Cerebellar nuclear complex (tissue), 1 donor: ENCODE measurements at places on chromosomes 4 and X.

- no peak for DNase-seq
Measured at GRCh38 chr4:8326206-8326605, 56.7 kb downstream of the HTRA3 start.

DNA sequence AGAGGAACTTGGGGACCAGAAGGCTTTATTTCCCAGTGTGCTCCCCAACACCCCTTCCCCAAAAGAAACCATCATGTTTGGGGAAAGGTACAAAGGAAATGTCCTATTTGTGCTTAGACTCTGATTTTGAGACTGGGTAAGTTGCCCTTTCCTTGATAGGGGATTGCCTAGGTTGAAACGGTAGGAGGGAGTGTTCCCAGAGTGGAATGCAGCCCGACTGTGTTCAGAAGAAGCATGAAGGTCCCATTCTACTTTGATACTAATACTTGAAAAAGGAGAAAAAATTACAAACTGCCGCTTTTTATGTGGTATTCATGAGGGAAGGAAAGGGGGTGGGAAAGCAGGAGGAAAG, 32.4 kb upstream of the TMEM131L start:
- no peak for DNase-seq

DNA sequence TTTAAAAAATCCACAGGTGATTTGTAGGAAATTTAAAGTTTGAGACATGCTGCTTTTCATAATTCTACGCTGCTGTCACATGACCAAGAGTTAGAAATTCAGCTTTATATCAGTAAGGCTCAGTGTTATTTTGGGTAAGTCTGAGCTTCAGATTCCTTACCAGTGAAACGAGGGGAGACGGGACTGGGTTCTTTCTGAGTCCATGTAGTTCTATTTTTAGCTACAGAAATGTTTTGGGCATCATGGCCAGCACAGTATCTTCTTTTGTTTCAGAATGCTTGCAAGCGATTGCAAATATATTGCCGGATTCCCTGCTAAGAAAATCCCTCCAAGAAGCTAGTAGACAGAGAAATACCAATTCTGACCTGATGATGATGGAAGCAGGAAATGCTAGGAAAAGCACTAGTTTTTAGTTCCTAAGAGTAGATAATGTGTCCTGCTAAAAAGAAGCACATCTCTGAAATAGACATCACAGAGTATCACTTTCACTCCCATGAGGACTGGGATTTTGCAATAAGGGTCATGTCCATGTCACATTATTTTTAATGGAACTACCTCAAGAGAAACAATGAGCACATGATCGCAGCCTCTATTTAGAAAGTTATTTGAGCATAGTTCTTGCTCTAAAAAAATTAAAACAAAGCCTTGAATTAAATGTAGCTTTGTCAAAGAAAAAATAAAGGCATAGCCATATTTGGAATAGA, 10.9 kb downstream of the ATP1B4 start:
- DNase-seq, result no peak

- no peak for DNase-seq
Measured at GRCh38 chr4:90184560-90184959, 57.4 kb downstream of the CCSER1 start.

GRCh38 chr4:128387600-128388351, 100.2 kb upstream of the PGRMC2 start:
- DNase-seq, result no peak

- DNase-seq, result no peak
Measured at GRCh38 chr4:962231-963208, 10.8 kb downstream of the DGKQ start.

- no peak for DNase-seq
Measured at GRCh38 chr4:7638984-7639789, 204.5 kb upstream of the PSAPL1 start.
